Hematopoietic multipotent progenitor cell treated with erythropoietin and hydrocortisone succinate and interleukin-3 and kit ligand, for 15 days (in vitro differentiated cells): ENCODE measurements at places on chromosomes 7 and 10.

GRCh38 chr10:130455111-130455695, 319.0 kb downstream of the GLRX3 start:
- no peak for DNase-seq

DNA sequence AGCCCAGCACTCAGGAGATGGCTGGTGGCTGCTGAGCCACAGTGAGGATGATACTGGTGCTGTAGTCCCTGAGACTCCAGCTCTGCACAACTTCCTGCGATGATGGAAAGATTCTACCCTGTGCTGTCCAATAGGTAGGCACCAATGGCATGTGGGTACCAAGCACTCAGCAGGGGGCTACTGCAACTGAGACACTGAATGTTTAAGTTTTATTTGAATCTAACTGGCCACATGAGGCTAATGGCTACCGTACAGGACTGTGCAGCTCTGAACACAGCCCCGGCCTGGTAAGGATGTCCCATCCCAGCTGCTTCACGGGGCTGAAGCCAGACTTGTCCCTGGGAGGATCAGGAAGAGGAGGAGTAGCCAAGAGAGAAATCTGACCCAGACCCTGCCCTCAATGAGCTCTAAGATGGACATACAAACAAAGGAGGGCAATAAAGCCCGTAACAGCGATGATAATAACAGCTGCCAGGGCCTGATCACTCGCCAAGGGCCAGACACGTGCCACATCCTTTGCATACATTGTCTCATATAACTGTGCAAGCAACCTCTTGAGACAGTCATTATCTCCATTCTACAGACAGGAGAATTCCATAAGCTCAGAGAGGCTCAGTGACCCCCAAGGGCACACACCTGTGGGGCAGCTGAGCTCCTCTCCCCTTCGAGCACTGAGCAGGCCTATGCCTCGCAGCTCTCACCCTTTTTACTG, 3.8 kb downstream of the GPRIN2 start:
- DNase-seq, result no peak

DNA sequence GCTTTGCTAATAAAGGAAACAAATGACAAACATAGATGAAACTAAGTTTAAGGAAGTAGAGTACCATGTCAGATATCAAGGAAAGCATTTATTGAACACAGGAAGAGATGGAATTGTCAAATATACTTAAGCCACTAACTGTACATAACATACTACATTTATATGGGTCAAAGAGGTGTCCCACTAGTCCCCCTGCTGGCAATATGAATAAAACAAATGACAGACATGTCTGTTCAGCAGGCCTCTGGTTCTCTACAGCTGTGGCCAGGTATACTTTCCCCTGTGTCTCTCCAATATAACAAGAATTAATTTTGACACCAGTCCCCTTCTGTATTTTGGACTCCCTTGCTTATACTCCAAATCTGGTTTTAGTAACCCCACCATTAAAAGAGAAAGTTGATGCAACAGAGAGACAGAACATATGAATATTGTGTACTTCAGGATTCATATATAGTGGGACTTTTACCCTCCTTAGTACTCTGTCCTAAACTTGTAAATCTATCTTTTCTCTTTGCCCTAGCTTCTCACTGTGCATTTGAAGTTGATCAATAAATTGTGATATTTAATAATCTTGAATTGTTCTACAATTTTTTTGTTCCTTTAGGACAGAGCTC, 42.9 kb downstream of the CD36 start:
- peak; percentile 72 for DNase-seq

DNA sequence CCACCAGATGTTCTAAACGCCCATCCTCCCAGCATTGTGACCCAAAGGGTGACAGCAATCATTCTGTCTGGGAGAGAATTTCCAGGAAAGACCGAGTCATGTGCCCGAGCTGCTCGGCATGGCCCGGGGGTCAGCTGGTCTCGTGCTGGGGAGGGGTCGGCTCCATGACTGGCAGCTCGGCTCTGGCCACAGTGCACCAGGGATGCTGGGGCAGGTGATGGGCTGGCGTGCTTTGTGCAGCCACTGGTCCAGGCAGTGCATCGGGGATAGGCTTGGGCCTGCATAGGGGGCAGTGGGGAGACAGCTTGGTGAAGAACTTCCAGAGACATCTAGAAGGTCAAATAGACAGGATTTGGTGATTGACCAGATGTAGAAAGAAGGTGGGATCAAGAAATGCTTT, 39.2 kb upstream of the PSMG3 start:
- no peak for DNase-seq

GRCh38 chr7:143987513-143987912, 12.6 kb upstream of the OR6B1 start:
- no peak for DNase-seq

GRCh38 chr10:9296190-9296589, 1241.7 kb downstream of the GATA3 start:
- DNase-seq, result no peak

DNA sequence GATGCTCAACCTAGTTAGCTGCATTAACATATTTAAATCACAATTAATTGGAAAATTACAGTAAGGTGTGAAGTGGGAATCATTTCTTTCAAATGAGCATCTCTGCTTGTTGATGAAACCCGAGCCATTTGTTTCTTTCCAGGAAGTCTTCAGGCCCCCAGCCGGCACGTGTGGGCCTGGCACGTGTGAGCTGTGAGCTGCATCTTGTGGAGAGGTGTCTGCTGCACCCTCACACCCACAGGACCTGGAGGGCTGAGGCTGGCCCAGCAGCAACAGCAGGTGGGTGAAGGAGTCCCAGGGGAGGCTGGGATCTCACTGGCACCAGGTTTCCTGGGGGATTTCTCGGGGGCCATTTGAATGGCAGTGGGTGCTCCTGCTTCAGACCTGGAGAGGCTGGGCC, 372.5 kb upstream of the MKI67 start:
- DNase-seq, result no peak

DNA sequence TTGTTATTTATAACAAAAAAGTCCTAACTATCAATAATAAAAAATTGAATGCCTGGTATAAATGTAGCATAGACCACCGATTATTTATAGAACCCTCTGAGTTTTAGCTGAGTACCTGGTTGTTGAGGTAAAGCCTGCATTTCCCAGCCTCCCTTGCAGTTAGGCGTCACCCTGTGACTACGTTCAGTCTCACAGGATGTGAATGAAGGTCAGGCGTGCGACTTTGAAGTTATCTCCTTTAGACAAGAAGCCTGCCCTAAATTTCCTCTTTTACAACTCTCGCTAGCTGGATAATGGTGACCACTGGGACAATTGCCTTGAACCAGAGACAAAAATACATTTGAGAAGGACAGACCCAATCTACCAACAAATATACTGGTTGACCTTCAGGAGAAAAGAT, 67.5 kb upstream of the TES start:
- no peak for DNase-seq

GRCh38 chr7:6332386-6332785, 60.0 kb upstream of the CYTH3 start:
- DNase-seq, result no peak

DNA sequence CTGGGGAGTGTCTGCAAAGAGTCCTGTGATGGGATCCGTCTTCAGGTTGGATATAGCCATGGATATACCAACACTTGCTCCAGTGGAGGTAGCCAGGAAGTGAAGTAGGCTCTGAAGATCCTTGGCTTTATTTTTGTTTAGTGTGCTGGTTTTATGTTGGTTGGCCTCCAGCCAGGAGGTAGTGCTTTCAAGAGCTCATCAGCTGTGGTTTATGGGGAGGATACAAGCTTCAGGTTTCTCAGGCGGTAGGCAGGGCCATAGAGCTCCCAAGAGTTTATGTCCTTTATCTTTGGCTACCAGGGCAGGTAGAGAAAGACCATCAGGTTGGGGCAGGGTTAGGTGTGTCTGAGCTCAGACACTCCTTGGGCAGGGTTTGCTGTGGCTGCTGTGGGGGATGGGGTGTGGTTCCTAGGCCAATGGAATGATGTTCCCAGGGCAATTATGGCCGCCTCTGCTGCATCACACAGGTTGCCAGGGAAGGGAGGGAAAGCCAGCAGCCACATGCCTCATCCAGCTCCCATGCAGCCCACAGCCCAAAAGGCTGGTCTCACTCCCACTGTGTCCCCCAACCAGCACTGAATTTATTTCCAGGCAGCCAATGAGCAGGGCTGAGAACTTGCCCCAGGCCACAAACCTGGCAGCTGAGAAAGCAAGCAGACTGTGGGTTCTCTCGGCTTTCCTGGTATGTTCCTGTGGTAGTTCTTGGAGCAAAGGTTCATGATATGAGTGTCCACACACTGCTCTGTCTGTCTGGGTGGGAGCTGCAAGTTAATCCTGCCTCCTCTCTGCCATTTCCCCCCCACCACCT, 67.0 kb upstream of the PRLHR start:
- no peak for DNase-seq

DNA sequence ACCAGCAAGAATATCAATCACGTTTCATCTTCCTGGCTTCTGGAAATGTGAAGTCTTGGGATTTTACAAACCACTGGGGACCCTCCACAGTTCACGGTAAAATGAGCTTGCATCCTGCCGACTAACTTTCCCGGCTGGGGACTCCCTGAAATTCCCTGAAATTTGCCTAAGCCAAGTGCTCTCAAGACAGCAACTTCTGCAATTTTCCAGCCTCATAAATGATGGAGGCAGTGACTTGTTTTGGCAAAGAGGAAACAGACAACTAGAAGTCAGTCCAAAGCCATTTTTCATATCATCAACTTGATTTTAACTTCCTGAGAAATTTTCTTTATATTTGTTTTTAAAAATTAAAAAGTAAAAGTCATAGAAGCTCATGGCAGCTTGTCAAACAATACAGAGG, 212.3 kb downstream of the FANK1 start:
- DNase-seq, result no peak

- DNase-seq, result no peak
Observed at GRCh38 chr7:121005996-121006584, 17.6 kb downstream of the CPED1 start.

DNA sequence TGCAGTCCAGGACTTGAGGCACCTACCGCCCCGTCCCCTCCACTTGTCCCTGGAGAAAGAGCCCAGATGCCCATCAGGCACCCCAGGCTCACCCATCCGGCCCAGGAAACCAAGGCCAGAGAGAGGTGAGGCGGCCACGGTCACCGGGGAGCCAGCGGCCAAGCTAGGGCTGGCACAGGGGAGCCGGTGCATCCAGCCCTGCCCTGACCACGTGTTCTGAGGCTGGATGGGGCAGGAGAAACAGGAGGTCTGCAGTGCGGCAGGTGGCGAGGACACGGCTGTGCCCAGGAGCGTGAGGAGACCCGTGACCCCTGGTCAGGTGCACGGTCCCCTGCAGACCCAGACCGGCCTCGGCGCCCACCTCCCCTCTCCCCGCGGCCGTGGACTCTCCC, 27.6 kb downstream of the UNCX start:
- DNase-seq, result no peak

DNA sequence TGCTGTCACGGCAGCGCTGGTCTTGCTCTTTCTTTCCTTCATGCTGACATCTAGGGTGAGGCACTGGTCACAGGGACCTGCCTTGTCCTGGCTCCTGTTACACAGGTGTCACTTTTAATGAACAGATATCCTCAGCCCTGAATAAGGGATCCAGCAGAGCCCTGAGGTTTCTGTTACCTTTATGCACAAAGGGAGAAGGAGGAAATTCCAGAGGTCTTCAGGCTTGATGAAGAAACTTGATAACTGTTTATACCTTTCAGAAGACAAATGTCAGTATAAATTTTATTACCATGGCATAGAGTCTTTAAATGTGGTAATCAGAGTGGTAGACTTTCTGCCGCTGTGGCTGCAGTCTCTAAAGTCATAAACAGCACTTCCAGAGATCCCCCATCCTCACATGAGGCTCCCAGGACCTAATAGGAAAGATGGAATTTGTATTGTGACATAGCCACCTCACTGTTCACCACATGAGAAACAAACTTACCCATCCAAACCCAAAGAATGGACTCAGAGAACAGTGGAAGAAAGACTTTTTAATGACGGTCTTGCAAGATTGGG, 2.7 kb downstream of the LRRC27 start:
- no peak for DNase-seq

DNA sequence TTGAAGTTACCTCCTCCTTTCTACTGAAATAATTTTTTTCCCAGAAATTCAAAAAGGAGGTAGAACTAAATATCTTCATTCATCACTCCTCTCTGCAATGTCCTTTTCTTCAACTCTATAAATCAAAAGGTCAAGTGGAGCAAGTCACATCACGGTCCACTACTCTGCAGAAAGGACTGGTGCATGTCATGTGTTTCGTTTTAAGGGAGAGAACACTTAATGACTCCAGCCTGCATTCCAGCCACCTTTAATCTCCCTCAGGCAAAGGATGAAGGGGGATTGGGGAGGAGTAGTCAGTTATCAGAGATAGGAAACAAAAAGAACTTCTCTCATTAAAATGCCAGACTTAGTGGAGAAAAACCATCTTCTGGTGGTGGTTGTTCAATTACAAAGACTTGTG, 78.9 kb downstream of the ANK3 start:
- no peak for DNase-seq

- DNase-seq, result no peak
Observed at GRCh38 chr10:32241946-32242345, 105.0 kb downstream of the EPC1 start.

GRCh38 chr10:24984906-24985305, 31.1 kb downstream of the ENKUR start:
- no peak for DNase-seq

- DNase-seq, result no peak
Observed at GRCh38 chr10:118003126-118003525, 43.6 kb downstream of the RAB11FIP2 start.

DNA sequence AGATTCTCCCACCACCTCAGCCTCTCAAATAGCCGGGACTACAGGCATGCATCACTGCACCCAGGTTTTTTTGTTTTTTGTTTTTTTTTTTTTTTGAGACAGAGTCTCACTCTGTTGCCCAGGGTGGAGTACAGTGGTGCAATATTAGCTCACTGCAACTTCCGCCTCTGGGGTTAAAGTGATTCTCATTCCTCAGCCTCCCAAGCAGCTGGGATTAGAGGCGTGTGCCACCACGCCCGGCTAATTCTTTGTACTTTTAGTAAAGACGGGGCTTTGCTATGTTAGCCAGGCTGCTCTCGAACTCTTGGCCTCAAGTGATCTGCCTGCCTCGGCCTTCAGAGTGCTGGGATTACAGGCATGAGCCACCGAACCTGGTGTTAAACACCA, 107.5 kb upstream of the KIF5B start:
- no peak for DNase-seq

DNA sequence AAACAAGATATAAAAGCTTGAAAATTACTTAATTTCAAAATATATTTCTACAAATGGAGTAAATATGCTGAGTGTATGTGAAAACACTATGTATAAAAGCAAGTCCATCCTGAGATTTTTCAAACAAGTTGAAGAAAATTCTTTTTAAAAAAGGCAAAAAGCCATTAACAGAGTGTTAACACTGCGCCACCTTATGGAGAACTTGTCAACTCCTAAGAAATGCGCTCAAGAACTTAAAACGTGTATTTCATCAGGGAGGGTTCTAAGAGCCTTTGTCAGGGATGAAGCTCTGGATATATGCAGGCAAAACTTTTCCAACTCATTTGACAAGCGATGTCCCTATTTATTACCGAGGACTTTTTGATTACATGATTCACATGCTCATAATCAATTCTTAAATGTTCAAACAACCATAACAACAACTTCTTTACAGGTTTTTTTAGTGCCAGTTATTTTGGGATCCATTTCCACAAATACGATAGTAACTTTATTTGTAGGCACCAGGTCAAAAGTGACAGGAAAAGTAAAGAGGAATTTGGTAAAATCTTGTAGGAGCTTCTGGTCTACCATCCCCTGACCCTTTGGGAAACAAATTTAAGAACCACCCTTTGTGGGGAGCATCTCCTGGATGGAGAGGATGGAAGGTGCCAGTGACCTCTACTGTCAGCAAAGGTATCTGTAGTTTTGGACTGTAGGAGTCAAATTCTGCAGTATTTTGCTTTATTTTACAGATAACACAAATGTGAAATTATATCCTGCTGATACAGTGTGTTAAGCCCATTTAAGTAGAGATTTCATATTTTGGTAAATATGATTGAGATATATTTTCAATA, 23.2 kb downstream of the CALCR start:
- DNase-seq, result peak; percentile 27

- peak; percentile 45 for DNase-seq
Observed at GRCh38 chr7:142482891-142483658, 225.2 kb upstream of the PRSS58 start.
